NCI-H1436 treated with DMSO at 0.1 percent for 48 hours (cell line): ENCODE measurements at places on chromosomes 5 and 9.

GRCh38 chr9:135716045-135716444, 14.1 kb downstream of the KCNT1 start:
- DNase-seq: no peak

DNA sequence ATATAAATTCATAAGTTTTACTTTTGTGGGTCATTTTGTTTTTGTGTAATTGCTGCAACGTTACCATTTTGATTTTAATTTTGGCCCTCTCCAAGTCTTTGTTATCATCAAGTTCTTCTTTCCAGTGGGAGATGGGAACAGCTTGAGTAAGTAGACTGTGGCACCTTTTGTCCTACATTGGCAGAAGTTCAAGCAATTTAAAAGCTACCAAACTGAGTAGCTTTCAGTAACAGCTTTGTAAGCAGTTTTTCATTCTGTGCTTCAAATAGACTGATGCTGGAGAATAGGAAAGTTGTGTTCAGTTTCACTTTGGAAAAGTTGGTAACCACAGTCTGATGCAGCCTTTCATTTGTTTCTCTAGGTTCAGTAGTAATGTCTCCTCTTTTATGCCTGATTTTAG, 47.8 kb upstream of the TMED7 start:
- no peak for DNase-seq

GRCh38 chr9:2024888-2025782, 10.0 kb downstream of the SMARCA2 start:
- DNase-seq: no peak

GRCh38 chr9:8025551-8025950, 226.0 kb upstream of the DMAC1 start:
- DNase-seq: no peak

DNA sequence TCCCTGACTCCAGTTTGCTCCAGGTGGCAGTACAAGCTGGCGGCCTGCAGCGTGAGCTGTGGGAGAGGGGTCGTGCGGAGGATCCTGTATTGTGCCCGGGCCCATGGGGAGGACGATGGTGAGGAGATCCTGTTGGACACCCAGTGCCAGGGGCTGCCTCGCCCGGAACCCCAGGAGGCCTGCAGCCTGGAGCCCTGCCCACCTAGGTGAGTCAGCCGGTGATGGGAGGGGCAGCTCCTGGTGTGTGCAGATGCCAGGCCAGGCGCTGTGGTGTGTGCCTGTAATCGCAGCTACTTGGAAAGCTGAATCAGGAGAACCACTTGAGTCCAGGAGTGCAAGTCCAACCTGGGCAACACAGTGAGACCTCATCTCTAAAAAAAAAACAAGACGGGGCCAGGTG, 10.0 kb upstream of the CACFD1 start:
- no peak for DNase-seq

DNA sequence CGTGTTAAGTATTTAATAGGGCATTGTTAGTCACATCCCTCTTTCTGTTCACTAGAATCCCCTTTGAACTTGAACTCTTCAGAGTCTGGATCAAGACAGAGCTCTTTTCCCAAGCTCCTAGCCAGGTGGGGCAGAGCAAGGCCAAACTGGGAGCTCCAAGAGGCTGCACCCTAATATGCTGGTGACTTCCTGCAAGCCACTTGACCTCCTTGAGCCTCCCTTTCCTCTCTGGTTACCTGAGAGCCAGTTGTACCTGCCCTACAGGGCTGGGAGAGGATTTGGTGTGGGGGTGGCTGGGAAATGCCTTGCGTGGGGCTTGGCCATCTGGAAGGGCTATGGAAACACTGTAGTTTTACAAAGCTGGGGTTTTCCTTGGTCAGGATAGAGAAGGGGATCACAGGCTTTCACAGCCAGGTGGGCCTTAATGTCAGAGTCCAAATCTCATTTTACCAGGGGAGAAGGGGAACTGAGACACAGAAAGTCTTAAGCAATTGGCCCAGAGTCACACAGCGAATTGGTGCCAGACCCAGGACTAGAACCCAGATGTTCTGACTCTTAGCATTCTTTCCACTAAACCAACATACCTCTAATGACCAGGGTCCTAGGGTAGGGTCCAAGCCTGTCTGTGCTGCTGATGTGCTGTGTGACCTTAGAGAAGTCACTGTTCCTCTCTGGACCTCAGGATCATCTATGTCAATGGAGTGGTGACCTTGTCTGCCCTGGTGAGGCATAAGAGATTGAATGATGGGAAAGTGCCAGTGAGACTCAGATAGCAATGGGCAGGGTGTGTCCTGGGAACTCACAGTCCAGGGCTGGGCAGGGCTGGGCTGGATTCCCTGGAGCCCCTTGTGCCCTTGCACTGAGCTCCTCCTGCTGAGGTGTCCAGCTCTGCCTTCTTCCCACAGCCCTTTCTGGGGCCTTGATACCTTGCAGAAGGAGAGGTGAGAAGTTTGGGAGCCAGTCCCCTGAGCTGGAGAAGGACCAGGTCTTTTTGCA, 35.8 kb downstream of the GSN start:
- no peak for DNase-seq

DNA sequence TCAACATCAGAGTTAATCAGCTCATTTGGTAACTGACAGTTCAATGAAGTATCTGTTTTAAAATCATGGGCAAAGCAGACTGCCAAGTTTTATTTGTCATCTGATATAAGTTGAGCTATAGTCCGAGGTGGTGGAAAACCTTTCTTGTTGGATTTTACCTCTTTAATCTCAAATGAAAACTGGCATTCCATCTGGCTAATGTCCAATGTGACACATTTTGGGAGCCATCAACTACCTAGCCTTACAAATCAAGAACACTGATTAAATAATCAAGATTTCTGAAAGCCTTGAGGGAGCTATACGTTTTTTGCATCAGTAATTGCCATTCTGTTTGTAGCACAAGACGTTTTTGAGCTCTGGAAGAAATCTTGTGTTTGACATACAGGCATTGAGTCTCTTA, 1380.5 kb upstream of the WWC1 start:
- no peak for DNase-seq

GRCh38 chr9:79609468-79610018, 37.8 kb downstream of the TLE4 start:
- DNase-seq: no peak

- no peak for DNase-seq
Observed at GRCh38 chr9:89515416-89515815, 17.5 kb upstream of the SEMA4D start.

DNA sequence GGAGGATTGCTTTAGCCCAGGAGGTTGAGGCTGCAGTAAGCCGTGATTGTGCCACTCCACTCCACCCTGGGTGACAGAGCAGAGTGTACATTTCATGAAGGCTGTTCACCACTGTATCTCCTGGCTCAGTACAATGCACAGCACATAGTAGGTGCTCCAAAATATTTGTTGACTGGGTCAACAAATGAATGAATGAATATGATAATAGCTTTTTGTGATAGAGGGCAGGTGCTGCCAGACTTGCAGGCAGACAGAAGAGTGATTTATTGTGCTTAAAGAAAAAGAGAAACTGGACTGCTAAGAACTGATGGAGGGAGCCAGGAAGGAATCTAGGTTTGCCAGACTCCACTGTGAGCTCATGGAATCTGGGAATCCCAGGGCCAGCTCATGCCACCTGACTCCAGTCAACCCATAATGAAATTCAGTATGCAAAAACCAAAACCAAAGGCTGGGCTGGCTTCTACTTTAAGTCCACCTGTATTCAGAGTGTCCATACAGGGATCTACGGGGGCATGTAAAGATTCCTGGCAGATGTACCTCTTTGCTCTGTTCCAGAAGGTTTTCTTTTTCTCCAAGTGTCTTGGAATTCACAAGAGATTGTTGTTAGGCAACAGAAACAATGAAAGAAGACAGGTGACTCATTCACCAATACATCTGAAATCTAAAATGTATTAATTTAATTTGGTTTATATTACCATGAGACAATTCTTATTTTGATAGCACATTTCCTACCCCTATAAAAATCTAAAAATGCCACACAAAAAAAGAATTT, 15.5 kb upstream of the CTNNA1 start:
- no peak for DNase-seq

DNA sequence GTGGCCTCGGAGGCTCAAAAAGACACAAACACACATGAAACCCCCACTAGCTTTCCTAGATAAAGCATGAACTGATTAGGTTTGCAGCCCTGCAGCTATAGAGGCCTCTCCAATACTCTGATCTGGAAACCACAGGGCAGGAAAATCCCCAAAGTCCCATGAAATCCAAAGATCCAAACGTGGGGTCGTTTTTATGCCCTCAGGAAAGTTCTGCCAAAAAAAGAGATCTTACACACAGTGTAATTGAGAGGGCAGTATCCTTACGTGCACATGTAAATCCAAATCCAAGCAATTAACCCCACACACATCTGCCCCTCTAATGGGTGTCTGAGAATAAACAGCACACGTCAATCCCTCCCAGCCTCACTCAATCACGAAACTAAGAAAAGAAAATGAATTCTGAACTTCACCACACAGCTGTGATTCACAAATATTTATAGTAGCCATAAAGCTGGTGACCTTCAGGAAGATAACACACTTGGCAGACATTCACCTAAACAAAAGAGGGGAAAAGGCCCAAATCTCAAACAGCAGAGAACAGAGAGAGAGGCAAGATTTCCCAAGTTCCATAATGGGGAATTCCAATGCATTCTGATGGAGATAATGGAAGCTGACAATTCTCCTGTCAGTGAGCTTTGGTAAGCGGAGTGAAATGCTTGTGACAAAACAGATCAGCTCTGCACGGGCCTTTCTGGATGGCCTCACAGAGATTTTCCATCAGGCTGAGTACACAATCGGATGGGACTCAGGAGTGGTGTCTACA, 114.2 kb downstream of the SEMA5A start:
- no peak for DNase-seq

GRCh38 chr5:17413691-17414090, 84.3 kb upstream of the TAF11L2 start:
- no peak for DNase-seq

DNA sequence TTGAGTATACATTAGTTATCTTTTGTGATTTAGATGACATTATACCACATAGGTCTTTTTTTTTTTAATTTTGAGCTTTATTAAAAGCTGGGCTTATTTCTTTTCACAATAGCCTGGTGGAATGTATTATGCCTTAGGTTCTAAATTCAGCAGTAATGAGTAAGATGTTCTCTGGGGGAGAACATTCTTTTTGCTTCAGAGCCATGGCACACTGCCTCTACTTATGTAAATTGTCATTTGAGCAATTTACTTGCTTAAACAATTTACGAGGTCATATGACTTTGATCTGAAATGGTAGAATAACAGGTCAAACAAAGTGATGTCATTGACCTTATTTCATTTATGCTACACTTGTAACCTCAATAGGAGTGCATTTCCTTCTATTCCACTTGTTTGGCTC, 154.2 kb downstream of the FOCAD start:
- DNase-seq: no peak

DNA sequence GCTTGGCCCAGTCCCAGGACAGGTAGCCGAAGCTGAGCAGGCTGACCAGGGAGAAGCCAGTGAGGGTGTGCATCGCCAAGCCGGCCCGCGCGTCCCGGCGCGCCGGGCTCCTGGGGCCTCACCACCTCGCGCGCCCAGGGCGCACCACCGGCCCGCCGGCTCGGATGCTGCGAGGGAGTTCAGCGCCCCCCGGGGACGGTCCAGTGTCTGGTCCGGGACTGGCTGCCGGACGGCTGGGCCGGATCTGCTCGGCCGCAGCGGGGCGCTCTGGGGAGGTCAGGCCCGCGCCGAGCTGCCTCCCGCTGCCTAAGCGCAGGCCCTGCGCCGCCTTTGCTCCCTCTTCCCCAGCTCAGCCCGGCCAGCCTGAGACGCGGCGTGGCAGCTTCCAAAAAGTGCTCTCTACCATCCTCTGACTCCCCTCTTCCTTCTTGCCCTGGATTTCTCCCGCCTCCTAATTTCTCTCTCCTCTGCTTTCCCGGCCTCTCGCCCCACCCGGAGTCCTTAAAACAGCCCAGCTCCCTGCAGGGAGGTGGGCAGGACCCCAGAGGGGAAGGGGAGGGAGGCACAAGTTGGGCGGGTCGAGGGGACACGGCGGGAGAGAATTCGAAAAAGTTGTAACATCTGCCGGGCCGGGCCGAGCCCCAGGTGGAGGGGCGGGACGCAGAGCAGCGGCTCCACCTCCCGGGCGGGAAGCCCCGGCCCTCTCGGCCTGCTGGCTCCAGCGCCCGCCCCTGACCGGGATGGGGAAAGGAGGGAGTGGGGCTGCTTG, at the start of gene ARSI:
ARSI (minus strand) TSS at position 605 of the 769 bp plus-strand sequence; CDS start at position 73, 532 bp downstream.
- no peak for DNase-seq

GRCh38 chr9:136916330-136917184, 28.0 kb downstream of the FBXW5 start:
- DNase-seq: no peak

DNA sequence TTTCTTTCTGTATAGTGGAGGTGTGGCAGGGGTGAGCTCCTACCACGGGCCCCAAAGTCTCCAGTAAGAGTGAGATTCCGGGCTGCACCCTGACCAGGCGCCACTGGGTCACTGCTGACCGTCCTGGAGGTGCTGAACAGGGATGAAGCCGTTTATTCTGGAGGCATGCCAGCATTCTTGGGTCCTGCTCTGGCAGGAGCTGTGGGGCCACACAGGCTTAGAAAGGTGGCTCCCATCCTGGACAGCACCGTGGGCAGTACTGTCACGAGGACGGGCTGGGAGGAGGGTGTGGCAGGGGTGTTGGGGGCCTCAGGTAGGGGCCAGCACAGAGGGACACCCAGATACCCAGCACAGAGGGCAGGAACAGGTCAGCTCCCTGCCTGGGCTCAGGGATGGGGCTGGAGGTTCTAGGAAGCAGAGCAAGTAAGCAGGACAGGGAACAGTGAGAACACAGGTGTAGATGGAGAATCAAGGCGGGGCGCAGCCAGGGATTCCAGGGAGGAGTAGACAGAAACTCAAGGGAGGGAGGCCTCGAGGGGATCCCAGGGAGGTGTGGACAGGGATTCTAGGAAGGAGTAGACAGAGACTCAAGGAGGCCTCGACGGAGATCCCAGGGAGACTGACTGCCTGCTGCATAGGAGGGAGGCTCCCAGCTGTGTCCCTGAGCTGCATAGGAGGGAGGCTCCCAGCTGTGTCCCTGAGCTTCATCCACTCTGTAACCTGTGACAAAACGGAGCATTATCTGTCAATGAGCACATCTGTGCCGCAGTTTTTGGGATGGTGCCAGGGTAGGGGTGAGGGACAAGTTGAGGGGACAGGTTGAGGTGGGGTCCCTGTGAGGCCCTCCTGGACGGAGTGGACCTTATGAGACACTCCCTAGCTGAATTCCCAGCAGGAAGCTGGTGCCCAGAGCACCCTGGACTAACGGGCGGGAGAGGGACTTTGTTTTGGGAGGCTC, 1.1 kb upstream of the PLEKHG4B start:
- no peak for DNase-seq

- no peak for DNase-seq
Observed at GRCh38 chr5:135079760-135080159, 45.7 kb upstream of the PITX1 start.

DNA sequence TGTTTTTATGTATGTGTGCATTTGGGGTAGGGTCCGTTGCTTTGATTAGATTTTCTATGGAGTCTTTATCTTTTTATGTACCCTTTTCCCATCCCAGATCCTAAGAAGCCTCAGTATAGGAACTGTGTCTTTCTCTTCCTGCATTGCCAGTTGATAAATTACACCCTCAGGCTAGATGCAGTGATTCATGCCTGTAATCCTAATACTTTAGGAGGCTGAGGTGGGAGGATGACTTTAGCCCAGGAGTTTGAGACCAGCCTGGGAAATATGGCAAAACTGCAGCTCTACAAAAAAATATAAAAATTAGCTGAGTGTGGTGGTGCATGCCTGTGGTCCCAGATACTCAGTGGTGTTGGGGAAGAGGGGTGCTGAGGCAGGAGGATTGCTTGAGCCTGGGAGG, 40.2 kb downstream of the NLN start:
- DNase-seq: no peak

GRCh38 chr5:130994496-130995253, 170.4 kb downstream of the HINT1 start:
- no peak for DNase-seq
